Natural killer cell (primary cell): ENCODE measurements at places on chromosomes 2 and 18. TPM values are rescaled to one million over a fixed set of nuclear protein-coding genes. Genes with fewer than 3 reads are reported as not detected.
A peak's percentile ranks its signal among the peaks of the same experiment; 100 is the strongest.

GRCh38 chr2:239253701-239254436 lies 147.0 kb downstream of the HDAC4 start:
- no peak overlapping the region for H3K4me3 ChIP-seq
- DNase-seq = no peak
- H3K4me1 ChIP-seq = peaks cover 22% of the 10 kb centered on the region

DNA sequence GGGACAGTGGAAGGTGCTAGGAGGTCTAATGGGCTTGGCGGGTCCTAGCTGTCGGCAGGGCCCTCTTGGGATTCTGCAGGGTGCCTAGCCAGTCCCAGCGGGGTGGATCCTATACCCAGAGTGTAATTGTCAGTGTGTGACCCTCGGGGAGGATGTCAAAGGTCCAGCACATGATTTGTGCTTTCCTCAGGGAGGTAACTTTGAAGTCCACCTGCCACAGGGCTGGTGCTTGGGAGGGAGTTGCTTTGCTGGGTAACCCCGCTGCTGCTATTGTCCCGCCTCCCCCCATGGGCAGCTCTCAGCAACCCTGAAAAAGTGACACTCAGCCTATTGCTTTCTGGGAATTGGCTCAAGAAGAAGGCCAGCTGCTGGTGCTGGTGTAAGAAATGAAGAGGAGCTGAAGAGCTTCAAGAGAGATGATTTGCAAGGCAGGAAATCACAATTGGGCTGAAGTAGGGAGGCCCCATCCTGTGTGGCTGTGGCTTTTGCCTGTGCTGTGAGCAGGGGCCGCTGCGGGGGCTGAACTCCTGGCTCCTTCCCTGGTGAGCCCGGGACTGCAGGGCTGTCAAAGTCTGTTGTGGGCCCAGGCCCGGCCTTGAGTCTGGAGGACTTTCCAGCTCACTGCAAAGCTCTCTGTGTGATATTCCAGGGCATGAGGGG lies 36.4 kb downstream of the EMILIN2 start:
- no peaks in the 10 kb centered on the region for H3K36me3 ChIP-seq
- H3K4me3 ChIP-seq = no peak overlapping the region
- H3K4me1 ChIP-seq = peaks cover 29% of the 10 kb centered on the region
- no peaks in the 10 kb centered on the region for H3K27me3 ChIP-seq
- peak; percentile 23 for DNase-seq
- H3K27ac ChIP-seq = peak overlapping the region; percentile 47

DNA sequence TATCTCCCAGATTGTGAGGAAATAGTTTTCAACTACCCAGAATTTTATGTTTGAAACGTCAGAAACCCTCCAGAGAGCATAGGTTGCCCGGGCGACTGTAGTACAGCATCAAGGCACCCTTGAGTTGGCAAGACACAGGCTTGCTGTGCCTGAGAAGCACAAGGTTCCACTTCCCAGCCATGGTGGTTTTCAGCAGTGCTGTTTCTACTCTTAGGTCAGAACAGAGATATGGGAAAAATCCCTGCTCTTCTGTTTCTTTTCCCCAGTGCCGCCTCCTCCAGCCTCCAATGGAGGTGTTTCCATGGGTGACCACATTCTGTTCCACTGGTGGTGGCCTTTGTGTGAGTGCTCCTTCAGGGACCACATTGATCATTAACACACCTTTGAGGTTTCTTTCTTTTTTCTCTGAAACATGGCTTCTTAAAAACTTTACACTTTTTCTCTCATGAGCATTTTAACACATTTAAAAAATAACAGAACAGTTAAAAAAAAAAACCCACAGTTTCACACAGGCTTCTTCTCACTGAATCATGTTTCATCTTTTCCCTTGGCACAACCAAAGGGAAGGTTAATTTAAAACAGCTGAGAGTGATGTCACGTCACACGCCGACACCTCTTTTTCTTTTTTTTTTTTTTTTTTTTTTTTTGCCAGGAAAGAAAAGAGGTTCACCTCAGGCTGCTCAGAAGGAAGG lies 229.3 kb upstream of the HDAC4 start:
- no peaks in the 10 kb centered on the region for H3K27me3 ChIP-seq
- DNase-seq = peak; percentile 58
- H3K27ac ChIP-seq = no peak overlapping the region
- H3K4me3 ChIP-seq = no peak overlapping the region

DNA sequence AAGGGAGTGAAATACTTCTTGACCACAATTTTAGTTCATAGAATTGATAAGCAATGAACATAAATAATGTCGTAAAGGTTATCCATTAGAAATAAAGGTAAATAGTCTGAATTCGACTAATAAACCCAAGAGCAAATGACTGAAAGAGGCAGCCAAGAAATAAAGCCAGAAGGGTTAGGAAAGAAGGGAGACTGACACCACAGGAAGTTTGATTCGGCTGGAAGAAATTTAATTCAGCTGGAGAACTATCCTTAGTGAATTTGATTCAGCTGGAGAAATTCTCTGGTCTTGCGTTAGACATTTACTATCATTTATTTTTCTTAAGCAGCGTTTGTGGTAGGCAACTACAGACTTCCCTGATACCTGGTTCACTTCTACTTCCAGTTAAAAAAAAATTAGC lies 429.6 kb downstream of the PID1 start:
- H3K27ac ChIP-seq = no peak overlapping the region
- H3K4me1 ChIP-seq = no peaks in the 10 kb centered on the region
- H3K36me3 ChIP-seq = no peaks in the 10 kb centered on the region
- no peak for DNase-seq
- H3K4me3 ChIP-seq = no peak overlapping the region

DNA sequence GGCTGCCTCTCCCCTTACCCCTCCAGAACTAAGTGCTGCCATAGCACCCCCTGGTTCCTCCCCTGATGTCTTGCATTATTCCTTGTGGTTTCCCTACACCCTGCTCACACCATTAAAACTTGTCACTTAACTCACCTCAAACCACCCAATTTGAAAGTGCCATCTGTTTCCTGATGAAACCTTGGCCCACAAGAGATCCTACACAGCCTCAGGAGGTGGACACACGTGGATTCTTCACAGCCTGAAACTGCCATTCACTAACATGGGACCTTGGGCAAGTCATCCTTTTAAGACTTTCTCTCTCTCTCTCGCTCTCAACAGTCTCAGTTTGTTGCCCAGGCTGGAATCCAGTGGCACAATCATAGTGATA lies 27.5 kb upstream of the FAM124B start:
- H3K27ac ChIP-seq = no peak overlapping the region
- H3K27me3 ChIP-seq = no peaks in the 10 kb centered on the region
- H3K36me3 ChIP-seq = no peaks in the 10 kb centered on the region
- no peak overlapping the region for H3K4me3 ChIP-seq
- H3K4me1 ChIP-seq = no peaks in the 10 kb centered on the region

DNA sequence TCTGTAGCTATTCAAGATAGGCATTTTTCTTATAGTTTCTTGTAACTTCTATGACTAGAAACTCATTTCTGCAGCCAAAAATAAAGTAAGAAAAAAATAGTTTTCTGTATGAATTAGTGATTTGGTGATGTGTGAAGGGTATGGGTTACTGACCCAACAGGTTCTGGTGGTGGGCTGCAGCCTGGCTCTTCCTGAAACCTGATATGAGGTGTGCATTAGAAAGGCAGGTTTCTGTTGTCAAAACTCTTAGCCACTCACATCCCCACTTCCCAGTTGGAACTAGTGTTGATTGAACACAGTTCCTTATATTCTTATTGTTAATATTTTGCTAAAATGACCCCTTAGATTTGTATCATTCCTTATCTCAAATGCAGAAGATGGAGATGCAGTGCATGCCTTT lies 330.8 kb downstream of the THSD7B start:
- no peaks in the 10 kb centered on the region for H3K36me3 ChIP-seq
- H3K4me1 ChIP-seq = no peaks in the 10 kb centered on the region
- H3K27me3 ChIP-seq = no peaks in the 10 kb centered on the region
- H3K4me3 ChIP-seq = no peak overlapping the region
- no peak for DNase-seq
- H3K27ac ChIP-seq = no peak overlapping the region

- peak; percentile 42 for DNase-seq
- H3K27ac ChIP-seq = no peak overlapping the region
- no peaks in the 10 kb centered on the region for H3K36me3 ChIP-seq
Measured at GRCh38 chr2:239928391-239929350, 96.5 kb downstream of the NDUFA10 start.

GRCh38 chr2:194363295-194363694 lies 1293.7 kb upstream of the SLC39A10 start:
- no peak overlapping the region for H3K27ac ChIP-seq
- no peaks in the 10 kb centered on the region for H3K36me3 ChIP-seq
- H3K4me1 ChIP-seq = no peaks in the 10 kb centered on the region
- H3K4me3 ChIP-seq = no peak overlapping the region

DNA sequence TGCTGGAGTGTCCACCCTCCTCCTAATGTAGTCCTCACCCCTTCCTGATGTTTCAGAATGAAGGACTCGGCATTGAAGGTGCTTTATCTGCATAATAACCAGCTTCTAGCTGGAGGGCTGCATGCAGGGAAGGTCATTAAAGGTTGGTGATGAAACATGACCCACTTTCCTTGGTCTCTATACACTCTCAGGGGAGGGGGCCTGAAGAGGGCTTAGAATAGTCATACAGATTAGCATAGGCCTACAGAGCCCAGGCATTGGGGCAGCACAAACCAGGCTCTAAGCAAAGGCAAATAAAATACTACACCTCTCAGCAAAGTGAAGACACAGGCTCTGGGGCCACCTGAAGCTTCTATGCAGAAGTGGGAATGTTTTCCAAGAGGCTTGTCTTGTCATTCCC lies 1.8 kb downstream of the IL36RN start:
- H3K4me1 ChIP-seq = no peaks in the 10 kb centered on the region
- H3K36me3 ChIP-seq = no peaks in the 10 kb centered on the region
- no peak overlapping the region for H3K27ac ChIP-seq
- H3K27me3 ChIP-seq = no peaks in the 10 kb centered on the region
- DNase-seq = no peak
- no peak overlapping the region for H3K4me3 ChIP-seq

DNA sequence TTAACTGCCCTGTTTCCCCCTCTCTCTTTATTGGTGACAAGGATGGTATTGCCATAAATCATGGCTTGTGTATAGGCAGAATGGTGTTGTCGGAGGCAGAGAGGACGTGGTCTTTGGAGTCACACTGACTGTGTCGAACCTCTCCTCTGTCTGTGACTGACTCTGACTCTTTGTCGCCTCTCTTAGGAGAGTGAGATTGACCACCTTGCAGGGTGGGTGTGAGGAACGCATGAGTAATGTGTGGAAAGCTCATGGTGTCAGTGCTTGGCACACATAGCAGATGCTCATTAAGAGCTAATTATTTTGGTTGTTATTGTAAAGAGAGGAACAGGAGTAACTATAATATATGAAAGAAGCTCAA lies 145.6 kb downstream of the TTC27 start:
- no peaks in the 10 kb centered on the region for H3K27me3 ChIP-seq
- no peaks in the 10 kb centered on the region for H3K4me1 ChIP-seq
- no peaks in the 10 kb centered on the region for H3K36me3 ChIP-seq
- no peak overlapping the region for H3K27ac ChIP-seq

DNA sequence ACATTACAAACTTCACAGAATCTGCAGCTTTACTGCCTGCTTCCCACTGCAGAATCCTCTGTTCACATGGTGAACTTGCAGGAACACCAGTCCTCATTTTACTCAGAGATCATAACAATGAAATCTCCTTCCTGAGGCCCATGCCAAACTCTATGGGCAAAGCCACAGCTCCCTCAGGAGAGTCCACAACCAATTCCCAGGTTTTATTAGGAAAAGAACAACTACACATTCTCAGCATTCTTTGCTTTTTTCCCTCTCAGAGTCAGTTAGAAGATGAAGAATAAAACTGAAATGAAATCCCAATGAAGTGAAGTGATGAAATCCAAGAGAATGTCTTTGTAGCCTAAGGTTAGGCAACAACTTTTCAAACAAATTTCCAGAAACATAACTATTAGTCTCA lies 233.7 kb downstream of the DSEL start:
- no peak for DNase-seq
- no peak overlapping the region for H3K27ac ChIP-seq
- no peak overlapping the region for H3K4me3 ChIP-seq
- H3K36me3 ChIP-seq = no peaks in the 10 kb centered on the region
- H3K27me3 ChIP-seq = no peaks in the 10 kb centered on the region

- H3K27ac ChIP-seq = no peak overlapping the region
- peaks cover 6% of the 10 kb centered on the region for H3K4me1 ChIP-seq
- H3K4me3 ChIP-seq = no peak overlapping the region
- no peaks in the 10 kb centered on the region for H3K36me3 ChIP-seq
Measured at GRCh38 chr2:136015699-136016098, 30.3 kb upstream of the DARS1 start.

Gene CHAC2
- 1.5 TPM for total RNA-seq

Gene UGT1A10
- not detected for total RNA-seq

Gene NT5DC4
- total RNA-seq = not detected

Gene KCNE4
- not detected for total RNA-seq

Gene CCDC68
- total RNA-seq = not detected

Gene TBR1
- not detected for total RNA-seq

Gene CPLX4
- not detected for total RNA-seq

Gene ZAP70
- 954 TPM for total RNA-seq

Gene THAP4
- total RNA-seq = 19.8 TPM
